Urinary bladder (tissue), 4 donors: ENCODE measurements at places on chromosomes 7 and 10. TPM values are rescaled to one million over a fixed set of nuclear protein-coding genes. Genes with fewer than 3 reads are reported as not detected.

DNA sequence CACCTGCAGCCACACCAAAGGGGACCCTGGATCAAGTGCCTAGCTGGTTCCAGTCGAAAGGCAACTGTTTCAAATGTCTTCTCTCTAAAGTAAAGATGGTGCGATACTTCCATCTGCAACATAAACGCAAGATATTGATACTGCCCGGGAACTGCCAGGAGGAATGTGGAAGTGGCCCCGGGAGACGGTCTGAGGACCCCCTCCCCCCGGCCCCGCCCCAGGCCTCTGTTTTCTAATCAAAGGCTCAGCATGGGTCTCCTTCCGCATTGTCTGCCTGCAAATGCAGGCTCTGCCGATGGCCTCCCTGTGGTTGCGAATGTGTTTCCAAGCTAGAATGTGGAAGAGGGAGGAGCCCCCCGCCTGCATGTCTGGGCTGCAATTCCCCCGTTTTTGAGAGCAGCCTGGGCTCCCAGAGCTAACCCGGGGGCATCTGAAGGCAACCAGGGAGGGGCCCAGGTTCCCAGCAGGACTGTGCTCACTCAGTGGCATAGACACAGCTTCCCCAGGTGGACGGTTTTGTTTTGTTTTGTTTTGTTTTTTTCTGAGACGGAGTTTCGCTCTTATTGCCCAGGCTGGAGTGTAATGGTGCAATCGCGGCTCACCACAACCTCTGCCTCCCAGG, 223.9 kb upstream of the PPP2R2D start:
- no peak for DNase-seq

DNA sequence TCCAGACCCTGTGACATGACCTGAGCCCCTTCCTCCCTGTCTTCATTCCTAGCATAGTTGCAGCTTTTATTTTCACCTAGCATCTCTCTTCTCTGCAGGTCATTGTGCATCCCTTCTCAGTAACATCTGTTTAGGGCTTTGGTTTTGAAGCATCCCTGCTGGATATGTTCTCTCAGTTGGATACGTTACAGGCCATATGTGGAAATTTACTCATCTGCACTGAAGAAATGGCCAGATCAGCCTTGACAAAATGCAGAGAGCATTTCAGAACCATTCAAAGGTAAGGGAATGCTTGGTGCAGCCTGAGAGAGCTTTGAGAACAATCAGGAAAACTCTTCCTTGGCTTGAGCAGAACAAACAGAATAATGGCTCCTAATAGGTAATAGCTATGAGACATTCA, 647.0 kb downstream of the KCNMA1 start:
- DNase-seq, result no peak

- DNase-seq, result no peak
Observed at GRCh38 chr10:69916118-69916517, 114.4 kb downstream of the COL13A1 start.

The HKDC1 gene
- total RNA-seq, result not detected

The AKR1C8 gene
- total RNA-seq, result not detected

GRCh38 chr7:39360766-39361165, 205.4 kb upstream of the YAE1 start:
- no peak for DNase-seq

DNA sequence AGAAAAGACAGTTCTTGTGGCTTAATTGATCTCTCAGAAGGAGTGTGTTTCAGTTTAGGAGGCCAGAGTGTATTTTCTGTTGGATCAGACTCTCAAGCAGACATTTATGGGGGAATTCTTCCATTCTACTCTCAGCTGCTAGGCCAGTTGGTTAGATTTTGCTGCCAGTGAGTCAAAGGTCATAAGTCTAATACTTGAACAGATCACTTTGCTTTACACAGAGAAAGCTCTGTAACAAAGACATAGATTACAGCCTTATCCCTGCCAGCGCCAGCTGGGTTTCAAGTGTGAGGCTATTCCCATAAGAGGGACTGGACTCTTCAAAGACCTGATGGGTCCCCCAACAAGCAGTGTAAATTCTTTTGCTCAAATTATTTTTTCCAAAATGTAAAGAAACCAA, 145.6 kb upstream of the SEMA3C start:
- DNase-seq, result no peak

The LRRC17 gene
- 200 TPM for total RNA-seq

The SLC39A12 gene
- total RNA-seq, result not detected

- DNase-seq, result no peak
Observed at GRCh38 chr10:8392216-8392615, 337.7 kb downstream of the GATA3 start.

DNA sequence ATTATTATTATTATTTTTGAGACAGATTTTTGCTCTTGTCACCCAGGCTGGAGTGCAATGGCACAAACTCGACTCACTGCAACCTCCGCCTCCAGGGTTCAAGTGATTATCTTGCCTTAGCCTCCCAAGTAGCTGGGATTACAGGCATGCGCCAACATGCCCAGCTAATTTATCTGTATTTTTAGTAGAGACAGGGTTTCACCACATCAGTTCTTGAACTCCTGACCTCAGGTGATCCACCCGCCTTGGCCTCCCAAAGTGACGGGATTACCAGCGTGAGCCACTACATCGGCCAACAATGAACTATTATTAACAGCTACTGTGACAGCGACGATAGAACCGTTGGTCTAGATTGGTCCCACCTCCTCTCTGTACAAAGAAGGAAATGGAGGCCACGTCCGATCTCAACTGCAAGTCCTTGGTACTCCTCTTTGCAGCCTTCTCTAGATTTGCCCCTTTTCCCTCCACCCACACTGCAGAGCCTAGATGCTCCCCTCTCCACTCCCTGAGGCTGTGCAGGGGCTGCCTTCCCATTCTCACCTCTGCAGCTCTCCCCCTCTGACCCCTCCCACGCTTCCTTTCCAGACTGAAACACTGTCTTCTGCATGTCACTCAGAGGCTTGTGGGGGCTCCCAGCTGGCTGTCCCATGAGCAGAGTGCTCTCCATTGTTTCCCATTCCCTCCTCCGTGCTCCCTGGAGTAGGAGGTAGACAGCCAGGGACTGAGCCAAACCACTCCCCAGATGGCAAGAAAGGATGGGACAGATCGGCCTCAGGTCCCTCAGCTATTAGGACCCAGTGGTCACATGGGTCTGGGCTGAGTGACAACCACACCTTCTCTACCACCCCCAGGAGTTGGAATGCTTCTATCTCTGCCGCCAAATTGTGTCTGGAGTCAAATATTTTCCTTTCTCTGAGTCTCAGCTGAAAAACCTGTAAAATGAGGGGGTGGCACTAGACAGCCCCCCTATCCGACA, 2.3 kb downstream of the LOXL4 start:
- DNase-seq, result no peak

The SRRM3 gene
- 0.58 TPM for total RNA-seq

- DNase-seq, result no peak
Observed at GRCh38 chr10:132329565-132330485, 2.2 kb upstream of the LRRC27 start.

GRCh38 chr7:158579662-158580646, 7.7 kb downstream of the PTPRN2 start:
- no peak for DNase-seq

DNA sequence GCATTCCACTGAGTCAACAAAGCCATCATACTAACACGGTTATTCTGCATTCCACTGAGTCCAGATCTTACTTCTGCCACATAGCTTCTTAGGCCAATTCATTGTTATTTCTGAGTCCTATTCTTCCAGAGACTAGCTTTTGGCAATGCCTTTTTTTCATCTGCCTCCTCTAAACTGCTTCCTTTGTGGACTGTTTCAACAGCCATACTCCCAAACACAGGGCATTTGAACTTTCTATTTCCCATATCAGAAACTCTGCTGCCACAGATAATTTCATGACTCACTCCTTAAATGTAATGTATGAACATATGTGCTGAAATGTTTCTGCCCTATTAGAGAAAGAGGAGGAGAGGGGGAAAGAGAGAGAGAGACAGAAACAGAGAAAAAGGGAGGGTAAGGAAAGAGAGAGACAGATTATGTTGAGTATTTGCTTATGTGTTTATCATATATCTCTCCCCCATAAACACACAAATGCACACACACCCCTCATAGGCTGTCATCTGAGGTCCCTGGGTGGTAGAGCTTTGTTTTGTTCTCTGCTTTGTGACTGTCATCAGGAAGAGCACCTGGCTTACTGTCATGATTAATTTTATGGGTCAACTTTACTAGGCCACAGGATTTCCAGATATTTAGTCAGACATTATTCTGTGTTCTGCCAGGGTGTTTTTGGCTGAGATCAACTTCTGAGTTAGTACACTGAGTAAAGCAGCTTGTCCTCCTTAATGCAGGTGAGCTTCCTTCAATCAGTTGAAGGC, 308.0 kb upstream of the KCND2 start:
- DNase-seq, result no peak

DNA sequence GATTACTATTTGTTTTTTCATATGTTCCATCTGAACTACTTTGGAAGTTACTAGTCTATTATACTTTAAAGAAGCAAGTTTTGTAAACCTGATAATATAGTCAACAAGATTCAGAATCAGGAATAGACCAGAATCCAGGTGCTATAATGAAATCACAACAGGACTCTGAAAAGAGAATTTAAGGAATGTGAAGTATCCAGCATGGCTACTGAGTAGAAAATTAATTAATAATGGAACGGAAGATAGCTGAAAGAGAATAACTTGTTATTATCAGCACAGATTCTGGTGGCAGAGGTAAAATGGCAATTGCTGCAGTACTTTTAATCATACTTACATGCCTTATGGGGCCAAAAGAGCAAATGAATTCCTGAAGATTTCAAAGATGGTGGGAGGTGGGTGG, 43.1 kb upstream of the CHCHD3 start:
- no peak for DNase-seq

The RAPGEF5 gene
- 99.1 TPM for total RNA-seq

DNA sequence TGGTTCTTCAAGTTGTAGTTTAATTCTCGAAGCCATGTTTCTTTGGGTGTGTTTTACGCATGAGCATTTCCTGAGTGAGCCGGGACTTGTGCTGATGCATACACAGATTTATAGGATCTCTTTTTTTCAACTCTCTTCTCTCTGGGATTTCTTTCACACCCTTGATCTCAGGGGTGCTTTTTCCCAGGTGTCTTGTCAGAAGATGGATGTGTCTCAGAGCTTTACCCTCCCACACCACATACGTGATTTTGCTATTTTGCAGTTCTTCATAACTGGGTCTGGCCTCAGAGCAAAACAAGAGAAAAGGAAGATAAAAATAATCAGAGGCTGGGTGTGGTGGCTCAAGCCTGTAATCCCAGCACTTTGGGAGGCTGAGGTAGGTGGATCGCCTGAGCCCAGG, 177.0 kb downstream of the CAMK1D start:
- DNase-seq, result no peak

The OPN1SW gene
- not detected for total RNA-seq

The LHPP gene
- 6.6 TPM for total RNA-seq

The CNOT4 gene
- 36.1 TPM for total RNA-seq

DNA sequence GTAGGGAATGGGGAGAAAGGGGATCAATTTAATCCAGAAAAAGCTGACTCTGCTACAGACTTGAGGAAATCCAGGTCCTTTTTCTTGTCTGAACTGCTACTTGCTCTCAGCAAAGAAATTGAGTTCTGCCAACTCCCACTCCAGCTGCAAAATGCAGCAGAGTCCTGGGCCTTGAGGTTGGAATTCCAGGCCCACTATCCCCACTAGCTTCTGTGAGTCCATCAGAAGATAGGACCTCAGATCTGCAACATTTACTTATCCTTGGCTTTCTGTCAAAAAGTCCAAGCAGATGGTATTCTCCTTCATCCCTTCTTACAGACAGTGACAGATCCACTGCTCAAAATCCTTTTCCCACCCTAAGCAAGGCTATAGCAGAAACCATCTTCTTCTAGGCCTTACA, 219.2 kb downstream of the ARHGAP12 start:
- DNase-seq, result no peak

- DNase-seq, result peak; percentile 76
Observed at GRCh38 chr7:152436111-152436930, 518 bp upstream of the KMT2C start.

The GSDME gene
- 8.3 TPM for total RNA-seq

DNA sequence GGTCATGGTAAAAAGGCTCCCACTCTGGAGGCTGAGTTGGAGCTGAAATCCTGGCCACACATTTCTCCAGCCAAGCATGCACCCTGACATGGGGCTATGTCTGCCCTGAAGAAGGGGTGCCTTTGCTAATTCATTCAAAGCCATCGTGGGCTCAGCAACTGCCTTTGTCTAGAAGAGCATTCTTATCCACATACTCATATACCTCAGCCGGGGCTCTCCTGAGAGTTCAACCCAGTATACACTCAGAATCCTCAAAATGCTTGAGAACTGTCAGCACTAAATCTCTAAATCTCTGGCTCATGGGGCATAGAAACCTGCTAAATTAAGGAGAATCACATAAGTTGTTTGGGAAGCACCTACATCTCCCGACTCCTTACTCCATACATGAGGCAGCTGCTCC, 89.3 kb downstream of the MRPL32 start:
- no peak for DNase-seq

GRCh38 chr10:133324198-133324792, 12.4 kb downstream of the CALY start:
- no peak for DNase-seq

- no peak for DNase-seq
Observed at GRCh38 chr10:102593074-102593803, 51.0 kb upstream of the TRIM8 start.

GRCh38 chr10:116044801-116045248, 228.2 kb downstream of the GFRA1 start:
- DNase-seq, result no peak

- DNase-seq, result no peak
Observed at GRCh38 chr7:158049271-158049670, 538.4 kb downstream of the PTPRN2 start.

The PTPRE gene
- 15.9 TPM for total RNA-seq

GRCh38 chr7:159017741-159018140, 126.9 kb downstream of the VIPR2 start:
- DNase-seq, result no peak

The NKX2-3 gene
- 0.11 TPM for total RNA-seq

GRCh38 chr7:29375641-29376562, 181.3 kb downstream of the CHN2 start:
- DNase-seq, result no peak

GRCh38 chr7:36994456-36995112, 270.3 kb upstream of the AOAH start:
- DNase-seq, result no peak

The NPSR1 gene
- 0.58 TPM for total RNA-seq

The SPDYE2 gene
- 0.16 TPM for total RNA-seq

The SPRN gene
- total RNA-seq, result 0.74 TPM

- no peak for DNase-seq
Observed at GRCh38 chr7:92534572-92534971, 6.0 kb downstream of the RBM48 start.

DNA sequence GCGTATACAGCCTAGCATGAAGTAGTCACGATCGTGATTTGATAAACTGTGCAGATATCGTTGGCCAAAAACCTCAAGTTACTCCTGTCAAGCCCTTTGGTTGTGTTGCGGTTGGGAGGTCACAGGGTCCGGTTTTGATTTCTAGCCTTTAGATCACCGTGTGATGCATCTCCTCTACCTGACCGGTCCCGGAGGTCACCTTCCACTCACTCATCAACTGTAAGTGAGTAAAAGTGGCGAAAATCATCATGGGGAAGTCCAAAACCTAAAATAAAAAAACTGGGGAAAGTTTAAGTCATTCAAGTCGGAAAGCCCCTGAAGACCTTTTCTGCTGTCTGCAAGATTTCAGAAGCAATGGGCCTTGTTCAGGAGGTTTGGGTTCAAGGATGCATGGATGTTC, 62.8 kb downstream of the ADARB2 start:
- DNase-seq, result no peak

The MEOX2 gene
- total RNA-seq, result 43.1 TPM
